ENCODE measurements at places on chromosomes 3 and 15.

DNA sequence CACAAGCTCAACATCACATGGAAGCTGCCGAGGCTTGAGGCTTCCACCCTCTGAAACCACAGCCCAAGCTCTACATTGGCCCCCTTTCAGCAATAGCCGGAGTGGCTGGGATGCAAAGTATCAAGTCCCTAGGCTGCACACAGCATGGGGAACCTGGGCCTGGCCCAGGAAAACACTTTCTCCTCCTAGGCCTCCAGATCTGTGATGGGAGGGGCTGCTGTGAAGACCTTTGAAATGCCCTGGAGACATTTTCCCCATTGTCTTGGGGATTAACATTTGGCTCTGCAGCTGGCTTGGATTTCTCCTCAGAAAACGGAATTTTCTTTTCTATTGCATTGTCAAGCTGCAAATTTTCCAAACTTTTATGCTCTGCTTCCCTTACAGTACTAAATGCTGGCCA lies 18.2 kb downstream of the HRG start:
- DNase-seq, result no peak

- DNase-seq, result no peak
Measured at GRCh38 chr3:167489571-167489970, 15.7 kb upstream of the SERPINI2 start.

DNA sequence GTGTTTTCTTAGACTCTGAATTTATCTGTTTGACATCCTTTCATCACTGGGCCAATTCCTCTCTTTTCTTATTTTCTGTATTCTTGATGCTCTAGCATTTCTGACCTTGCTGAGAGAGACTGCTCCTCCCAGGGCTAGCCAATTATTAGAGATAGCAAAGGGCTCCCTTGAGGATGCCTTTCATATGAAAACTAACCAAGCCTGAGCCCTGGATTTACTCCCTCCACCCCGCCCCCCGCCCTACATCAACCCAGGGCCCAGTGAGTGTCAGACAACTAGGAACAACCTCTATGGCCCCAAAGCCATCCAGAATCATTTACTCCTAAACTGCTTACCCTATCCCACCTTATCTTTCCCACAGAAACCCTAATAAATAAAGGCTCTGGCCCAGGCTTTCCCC lies 69.7 kb upstream of the LARS2 start:
- DNase-seq, result no peak

DNA sequence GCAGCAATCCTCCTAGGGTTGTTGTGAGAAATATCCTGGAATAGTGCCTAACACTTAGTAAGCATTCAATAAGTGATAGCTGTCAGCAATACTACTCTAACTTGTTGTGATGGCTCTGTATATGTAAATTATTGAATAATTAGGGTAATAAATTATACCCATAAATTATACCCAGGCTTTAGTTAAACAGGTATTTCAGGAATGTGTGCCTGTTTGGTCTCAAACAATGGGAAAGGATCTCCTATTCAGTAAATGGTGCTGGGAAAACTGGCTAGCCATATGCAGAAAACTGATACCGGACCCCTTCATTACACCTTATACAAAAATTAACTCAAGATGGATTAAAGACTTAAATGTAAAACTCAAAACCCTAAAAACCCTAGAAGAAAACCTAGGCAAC lies 14.8 kb upstream of the ARNT2 start:
- no peak for DNase-seq

GRCh38 chr15:39312984-39313383 lies 267.9 kb upstream of the THBS1 start:
- no peak for DNase-seq

GRCh38 chr15:63347074-63347857 lies 34.4 kb downstream of the CA12 start:
- DNase-seq, result no peak

- no peak for DNase-seq
Measured at GRCh38 chr3:186929186-186929585, 1.1 kb upstream of the ST6GAL1 start.

- no peak for DNase-seq
Measured at GRCh38 chr15:92112180-92112579, 258.7 kb downstream of the SLCO3A1 start.

DNA sequence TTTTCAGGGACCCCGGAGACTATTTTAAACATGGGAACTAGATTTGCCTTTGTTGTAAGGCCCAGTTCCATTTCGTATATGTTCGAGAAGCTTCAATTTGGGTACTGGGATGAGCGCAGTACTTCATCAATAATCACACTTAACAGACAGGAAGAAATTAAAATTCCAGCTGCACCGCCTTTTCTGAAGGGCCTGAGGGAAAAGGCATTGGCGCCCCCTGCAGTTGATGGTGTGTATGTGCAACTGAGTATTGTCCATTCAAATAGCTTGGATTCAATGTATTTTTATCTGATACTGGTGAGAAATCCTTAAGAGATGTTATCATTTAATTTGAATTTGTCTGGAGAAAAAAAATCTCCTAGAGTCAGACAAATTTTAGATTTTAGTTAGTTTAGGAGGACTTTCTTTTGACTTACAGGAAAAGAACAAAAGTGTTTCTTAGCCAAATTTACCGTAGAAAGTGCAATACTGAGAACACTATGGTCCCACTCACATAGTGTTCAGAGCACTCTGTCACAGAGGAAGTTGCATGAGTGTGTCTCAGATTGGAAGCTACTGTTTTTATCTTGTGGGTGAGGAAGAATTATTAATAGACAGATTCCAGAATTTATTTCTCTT lies 5.4 kb upstream of the ALDH1A2 start:
- no peak for DNase-seq

DNA sequence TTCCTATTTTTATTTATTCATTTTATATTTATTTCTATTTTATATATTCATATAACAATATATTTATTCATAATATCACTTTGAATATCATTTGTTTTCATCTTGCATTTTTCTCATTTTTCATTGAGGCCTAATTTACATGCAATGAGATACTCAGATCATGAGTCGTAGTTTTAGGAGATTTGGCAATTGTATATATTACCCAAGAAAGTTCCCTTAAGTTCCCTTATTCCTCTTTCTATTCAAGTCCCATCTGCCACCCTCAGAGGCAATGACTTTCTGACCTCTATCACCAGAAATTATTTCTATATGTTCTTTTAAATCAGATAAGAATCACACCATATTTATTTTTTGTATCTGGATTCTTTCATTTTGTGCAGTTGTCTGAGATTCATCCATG lies 329.1 kb upstream of the TPRG1 start:
- DNase-seq, result no peak

- DNase-seq, result no peak
Measured at GRCh38 chr15:68232937-68233336, 3.4 kb upstream of the CLN6 start.

DNA sequence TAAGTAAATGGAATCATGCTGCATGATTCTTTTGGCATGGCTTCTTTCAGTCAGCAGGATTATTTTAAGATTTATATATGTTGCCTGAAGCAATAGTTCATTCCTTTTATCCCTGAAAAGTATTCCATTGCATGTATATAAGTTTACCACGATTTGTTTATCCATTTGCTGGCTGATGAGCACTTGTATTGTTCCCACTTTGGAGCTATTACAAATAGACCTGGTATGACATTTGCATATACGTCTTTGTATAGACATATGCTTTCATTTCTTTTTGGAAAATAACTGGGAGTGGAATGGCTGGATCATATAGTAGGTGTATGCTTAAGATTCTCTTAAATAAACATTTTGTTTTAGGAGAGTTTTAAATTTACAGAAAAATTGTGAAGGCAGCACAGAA lies 79.3 kb upstream of the CBLB start:
- DNase-seq, result no peak

GRCh38 chr15:50825946-50826345 lies 60.4 kb upstream of the SPPL2A start:
- no peak for DNase-seq

Measured in LNCaP clone FGC (cell line).